Smooth muscle cell of the brain vasculature (primary cell): ENCODE measurements at places on chromosomes 12 and 14.
A peak's percentile ranks its signal among the peaks of the same experiment; 100 is the strongest.

DNA sequence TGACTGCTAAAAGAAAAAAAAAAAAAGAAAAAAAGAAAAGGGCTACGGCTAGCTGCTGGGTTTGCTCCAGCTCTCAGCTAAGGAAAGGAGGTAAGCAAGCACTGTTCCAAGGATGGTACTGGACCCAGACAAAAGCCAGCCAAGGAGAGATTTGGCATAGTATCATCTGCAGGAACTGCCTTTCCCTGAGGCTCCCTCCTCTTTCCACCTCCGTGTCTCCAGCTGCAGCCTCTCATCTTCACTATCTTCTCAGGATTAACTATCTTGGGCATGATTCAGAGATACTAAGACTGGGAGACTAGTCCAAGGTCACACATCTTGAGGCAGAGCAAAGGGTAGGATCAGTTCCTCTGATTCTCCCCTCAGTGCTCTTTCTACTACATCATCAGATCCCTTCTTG lies 6.0 kb downstream of the KITLG start:
- DNase-seq = no peak

- DNase-seq = peak; percentile 64
Measured at GRCh38 chr12:32455607-32456071, 56.3 kb downstream of the FGD4 start.

DNA sequence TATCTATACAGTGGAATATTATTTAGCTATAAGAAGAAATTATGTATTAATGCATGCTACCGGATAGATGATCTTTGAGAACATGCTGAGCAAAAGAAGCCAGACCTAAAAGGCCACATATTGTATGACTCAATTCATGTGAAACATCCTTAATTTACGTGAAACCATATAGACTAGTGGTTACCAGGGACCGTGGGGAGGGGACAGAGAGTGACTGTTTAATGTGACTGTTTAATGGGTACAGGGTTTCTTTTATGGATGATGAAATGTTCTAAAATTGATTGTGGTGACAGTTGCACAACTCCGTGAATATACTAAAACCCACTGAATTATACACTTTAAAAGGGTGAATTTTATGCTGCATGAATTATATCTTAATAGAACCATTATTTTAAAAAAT lies 8.5 kb upstream of the BCL7A start:
- DNase-seq = no peak

DNA sequence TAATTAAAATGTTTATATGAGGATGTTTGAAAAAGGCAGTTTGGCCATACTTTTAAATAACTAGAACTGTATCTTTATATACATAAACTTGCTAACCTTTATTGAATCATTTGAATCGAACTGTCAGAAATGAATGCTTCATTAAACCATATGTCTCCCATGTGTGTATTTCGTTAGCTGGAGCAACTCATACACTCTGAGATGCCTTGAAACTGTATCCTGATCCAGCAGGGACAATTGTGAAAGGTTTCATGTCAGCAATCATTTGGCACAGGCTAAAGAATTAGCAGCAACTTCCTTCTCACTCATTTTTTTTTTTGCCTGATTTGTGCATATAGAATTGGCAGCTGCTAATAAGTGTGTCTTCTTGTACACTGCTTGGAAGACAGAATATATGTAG lies 109.9 kb downstream of the NAV3 start:
- no peak for DNase-seq

DNA sequence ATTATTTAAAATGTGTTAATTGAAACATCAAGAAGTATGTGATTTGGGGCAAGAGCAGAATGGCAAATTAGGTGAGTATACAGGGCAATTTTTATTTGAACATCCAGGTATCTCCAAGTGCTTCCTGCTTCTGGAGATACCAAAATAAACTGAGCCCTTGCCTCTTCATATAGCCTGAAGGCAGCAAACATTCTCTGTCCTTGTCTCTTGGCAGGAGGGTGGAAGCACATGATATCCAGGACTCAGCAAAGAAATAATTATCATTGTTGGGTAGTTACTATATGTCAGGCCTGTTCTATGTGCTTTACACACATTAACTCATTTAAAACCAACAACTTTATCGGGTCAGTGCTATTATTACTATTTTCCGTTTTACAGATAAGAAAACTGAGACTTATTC lies 12.5 kb downstream of the LIN7A start:
- DNase-seq = no peak

- DNase-seq = no peak
Measured at GRCh38 chr14:36222952-36223468, 46.5 kb upstream of the PTCSC3 start.

GRCh38 chr12:108560752-108561719 lies at the start of gene SART3:
Gene SART3, minus strand, starts transcription at chr12:108561173. Its CDS starts 19 bp downstream, at chr12:108561154.
- DNase-seq = peak; percentile 68

DNA sequence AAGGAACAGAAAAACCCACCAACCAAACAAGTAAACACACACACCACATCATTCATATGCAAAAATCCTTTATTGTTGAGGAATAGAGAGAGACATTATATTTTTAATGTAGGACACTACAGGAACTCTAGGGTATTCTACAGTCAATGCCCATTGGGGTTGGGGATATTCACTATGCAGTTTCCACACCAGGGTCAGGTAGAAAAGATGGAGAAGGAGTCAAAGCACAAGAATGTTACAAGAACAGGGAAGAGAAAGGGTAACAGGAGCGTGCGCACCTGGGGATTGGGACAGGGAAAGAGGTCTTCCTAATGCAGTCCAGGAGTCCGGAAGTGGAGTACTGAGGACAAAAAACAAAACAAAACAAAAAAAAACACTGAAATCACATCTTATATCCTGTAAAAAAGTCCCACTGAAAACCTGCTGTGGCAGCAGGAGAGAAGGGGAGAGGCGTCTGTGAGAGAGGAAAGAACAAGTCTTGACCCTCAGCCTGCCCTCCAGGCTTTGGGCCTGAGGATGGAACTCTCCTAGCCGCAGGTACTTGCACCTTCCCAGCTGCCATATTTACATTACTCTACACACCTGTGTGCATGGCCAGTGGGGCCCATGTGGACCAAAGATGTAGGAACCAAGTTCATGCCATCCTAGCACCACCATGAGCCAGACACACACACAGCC lies 3.7 kb upstream of the ZBTB39 start:
- no peak for DNase-seq

DNA sequence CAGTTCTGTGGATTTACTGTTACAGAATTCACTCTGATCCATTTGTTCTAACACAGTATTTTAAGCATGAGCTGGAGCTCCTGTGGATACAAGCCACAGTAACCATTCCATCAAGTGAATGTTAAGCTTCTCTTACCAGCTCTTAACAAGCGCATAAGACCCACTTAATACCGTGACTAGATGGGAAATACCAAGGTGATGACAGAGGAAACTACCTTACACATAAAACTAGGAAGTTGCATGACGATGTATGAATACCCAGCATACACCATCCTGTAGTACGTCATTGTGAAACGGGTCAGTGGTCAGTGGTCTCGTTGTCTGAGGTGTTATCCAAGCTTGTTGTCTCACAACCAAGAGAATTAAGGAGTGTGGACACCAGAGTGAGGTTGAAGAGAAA lies 2.0 kb upstream of the GALC start:
- no peak for DNase-seq
